ENCODE measurements at places on chromosomes 12 and 14.

- no peak for DNase-seq
These were observed 451.4 kb upstream of the PDE3A start for GRCh38 chr12:19916974-19917373.

- no peak for DNase-seq
These were observed 220.8 kb downstream of the CHST11 start for GRCh38 chr12:104677441-104678089.

DNA sequence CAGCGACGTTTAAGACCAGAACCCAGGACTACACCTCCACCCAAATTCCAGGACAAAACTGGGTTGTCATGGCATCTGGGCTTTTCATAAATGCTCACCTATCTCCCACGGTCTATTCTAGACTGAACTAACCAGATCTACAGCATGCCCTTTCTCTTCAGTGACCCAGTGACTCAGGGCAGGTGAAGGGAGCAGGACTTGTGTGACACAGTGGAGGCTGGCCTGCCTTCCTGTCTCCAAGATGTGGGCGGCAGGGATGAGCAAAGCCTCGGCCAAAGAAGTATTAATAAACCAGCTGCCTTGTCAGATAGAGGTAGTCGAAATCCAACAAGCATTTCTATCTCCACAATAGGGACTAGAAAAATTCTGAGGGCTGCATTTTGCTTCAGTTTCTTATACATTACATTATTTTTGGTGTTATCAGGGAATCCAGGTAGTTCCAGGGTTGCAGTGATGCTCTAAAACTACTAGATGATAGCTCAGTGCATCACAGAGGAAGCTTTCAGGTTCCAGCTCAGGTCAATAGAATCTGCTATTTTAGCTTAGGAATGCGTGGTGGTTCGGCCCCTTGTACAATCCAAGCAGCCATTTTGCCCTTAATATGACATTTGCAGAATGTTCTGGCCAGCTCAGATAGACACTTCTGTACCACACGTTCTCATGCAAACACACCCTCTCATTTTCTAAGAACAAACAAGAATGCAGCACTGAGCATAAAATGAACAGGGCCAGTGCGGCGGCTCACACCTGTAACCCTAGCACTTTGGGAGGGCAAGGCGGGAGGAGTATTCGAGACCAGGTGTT lies 4.2 kb upstream of the GLRX5 start:
- no peak for DNase-seq

DNA sequence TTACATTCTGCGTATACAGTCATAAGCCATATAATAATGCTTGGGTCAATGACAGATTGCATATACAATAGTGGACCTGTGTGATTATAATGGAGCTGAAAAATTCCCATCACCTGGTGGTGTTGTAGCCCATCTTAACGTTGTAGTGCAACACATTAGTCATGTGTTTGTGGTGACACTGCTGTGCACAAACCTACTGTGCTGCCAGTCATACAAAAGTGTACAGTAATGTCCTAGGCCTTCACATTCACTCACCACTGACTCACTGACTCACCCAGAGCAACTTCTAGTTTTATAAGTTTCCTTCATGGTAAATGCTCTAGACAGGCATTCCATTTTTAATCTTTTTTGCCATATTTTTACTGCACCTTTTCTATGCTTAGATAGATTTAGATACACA lies 194.8 kb upstream of the SEL1L start:
- DNase-seq, result no peak

DNA sequence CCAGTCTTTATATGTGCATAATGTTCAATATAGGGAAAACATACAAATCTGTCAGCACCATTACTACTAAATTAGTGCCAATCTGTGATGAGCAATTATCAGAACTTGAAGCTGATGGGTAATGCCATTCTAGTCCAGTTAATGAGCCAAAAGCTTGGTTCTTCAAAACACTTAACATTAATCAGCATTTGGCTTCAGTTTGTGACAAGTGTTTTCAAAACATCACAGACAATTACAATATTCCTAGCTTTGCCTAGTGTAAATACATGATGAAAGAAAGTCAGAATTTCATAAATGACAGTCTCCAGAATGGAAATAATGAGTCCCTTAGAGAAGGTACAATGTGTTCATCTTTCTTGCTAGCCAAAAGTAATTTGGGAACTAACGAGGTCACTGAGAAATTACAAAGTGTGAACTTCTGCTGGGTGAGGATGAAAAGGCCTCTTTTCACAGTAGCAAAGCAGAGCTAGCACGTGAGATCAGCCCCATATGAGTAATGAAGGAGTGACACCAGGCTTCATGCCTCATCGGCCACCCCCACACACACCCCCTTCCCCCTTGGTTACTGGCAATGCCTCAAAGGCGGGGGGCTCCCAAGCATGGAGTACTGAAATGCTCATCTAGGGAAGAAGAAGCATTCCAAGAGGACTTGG lies 180.6 kb upstream of the EEA1 start:
- DNase-seq, result no peak

GRCh38 chr12:22121224-22121623 lies 75.2 kb downstream of the CMAS start:
- DNase-seq, result no peak

DNA sequence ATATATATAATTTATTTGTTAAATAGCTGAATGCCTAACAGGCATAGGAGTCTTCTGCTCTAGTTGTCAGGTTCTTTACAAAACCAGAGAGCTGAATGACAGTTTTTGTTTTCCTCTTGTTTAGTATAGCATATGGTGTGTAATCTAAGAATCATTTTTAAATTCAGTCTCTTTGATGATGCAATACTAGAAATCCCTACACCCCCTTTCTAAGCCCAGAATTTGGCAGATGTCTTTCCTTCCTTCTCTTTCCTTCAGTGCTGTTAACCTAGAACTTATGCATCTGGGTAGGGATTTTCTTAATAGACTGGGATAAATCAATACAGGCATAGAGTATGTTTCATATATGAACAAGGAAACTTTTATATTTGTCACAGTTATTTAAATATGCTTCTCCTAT lies 198.1 kb downstream of the KCNH5 start:
- no peak for DNase-seq

DNA sequence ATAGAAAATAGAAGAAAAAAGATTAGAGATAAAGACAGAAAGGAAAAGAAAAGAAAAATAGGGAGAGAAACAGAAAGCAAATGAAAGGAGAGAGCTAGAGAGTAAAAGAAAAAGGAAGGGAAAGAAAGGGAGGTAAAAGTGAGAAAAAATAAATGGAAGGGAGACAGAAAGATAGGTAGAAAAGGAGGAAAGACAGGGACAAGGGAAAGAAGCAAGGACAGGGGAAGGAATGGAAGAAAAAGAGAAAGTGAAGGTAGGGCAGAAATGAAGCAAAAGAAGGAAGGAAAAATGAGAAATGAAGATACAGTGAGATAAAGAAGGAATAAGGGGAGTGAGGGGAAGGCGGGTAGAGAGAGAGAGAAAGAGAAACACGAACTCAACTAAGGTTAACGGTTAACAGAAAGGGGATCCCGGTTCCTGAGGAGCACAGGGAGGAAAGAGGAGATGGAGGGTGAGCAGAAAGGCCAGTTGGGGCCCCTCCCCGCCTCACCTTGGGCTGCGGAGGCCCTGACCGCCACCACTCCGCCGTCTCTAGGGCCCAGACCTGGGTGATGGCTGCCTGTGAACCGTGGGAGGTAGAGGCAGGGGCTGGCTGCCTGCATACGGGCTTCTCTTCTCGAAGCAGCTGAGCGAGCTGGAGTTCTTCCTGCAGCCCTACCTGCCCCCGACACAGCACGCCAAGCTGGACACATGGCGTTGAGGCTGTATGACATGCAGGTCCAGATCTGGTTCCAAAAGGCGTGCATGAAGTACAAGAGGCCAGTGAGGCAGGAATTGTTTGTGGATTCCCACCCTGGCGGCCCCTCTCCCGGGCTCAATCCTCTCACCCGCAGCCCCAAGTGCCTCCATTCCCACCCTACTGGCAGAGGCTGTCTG lies 59.5 kb downstream of the SMUG1 start:
- no peak for DNase-seq

- no peak for DNase-seq
These were observed 10.2 kb downstream of the KRT82 start for GRCh38 chr12:52395761-52396434.

GRCh38 chr14:93317875-93318807 lies 14.7 kb downstream of the BTBD7 start:
- DNase-seq, result no peak
